Dermis microvascular lymphatic vessel endothelial cell (primary cell): ENCODE measurements at places on chromosomes 7 and 10. TPM values are rescaled to one million over a fixed set of nuclear protein-coding genes. Genes with fewer than 3 reads are reported as not detected.

- DNase-seq, result peak; percentile 40
Observed at GRCh38 chr7:151245360-151246101, 3.0 kb downstream of the SMARCD3 start.

SNCG gene
- total RNA-seq, result 108 and 137 TPM in 2 replicates

- DNase-seq, result no peak
Observed at GRCh38 chr7:7746458-7746857, 28.1 kb upstream of the RPA3 start.

- DNase-seq, result no peak
Observed at GRCh38 chr10:132027423-132027983, 38.2 kb upstream of the JAKMIP3 start.

- peak; percentile 87 for DNase-seq
Observed at GRCh38 chr10:91034494-91035159, 113.7 kb upstream of the ANKRD1 start.

GPR146 gene
- 25.5 and 29.2 TPM in 2 replicates for total RNA-seq

DNA sequence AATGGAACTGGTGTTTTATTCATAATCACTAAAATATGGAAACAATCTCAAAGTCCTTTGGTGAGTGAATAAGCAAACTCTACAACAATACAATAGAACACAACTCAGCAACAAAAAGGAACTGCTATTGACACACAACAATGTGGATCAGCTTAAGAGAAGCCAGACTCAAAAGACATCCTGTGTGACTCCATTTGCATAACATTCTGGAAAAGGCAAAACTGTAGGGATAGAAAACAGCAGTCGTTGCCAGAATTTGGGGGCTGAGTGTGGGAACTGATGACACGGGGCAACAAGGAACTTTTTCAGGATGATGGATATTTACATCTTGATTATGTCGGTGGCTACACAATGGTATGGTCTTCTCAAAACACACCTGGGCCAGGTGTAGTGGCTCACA, 32.4 kb upstream of the SVIL start:
- no peak for DNase-seq

SLC26A4 gene
- 10.4 and 18.2 TPM in 2 replicates for total RNA-seq

PTF1A gene
- not detected in 2 replicates for total RNA-seq

DNA sequence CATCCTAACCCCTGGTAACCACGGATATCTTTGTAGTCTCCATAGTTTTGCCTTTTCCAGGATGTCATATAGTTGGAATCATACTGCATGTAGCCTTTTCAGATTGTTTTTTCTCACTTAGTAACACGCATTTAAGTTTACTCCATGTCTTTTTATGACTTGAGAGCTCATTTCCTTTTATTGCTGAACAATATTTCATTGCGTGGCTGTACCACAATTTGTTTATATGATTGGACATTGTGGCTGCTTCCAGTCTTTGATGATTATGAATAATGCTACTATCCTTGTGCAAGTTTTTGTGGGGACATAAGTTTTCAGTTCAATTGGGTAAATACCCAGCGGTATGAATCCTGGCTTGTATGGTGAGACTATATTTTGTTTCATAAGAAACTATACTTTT, 60.8 kb downstream of the AOAH start:
- no peak for DNase-seq

SLC39A12 gene
- under 0.01 TPM in 1 of 2 replicates, not detected in the other for total RNA-seq

GRCh38 chr10:113335592-113335991, 217.3 kb upstream of the HABP2 start:
- DNase-seq, result peak; percentile 34

DNA sequence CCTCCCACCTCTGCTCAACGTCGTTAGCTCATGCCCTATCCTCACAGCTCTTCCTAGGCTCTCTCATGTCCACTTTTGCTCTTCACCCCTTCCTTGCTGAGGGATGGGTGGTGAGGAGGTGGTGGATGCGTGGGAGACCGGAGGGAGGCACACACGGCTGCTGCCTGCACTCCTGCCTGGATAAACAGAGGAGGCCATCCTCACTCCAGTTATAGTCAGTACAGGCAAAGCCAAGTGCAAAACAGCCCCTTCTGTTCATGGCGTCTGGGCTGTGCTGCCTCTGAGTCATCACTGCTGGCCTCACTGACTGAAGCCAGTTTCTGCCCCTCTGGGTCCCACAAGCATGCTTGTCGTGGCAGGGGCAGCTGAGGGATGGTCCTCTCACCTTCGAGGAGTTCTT, 31.9 kb upstream of the LRRC4 start:
- no peak for DNase-seq

DNA sequence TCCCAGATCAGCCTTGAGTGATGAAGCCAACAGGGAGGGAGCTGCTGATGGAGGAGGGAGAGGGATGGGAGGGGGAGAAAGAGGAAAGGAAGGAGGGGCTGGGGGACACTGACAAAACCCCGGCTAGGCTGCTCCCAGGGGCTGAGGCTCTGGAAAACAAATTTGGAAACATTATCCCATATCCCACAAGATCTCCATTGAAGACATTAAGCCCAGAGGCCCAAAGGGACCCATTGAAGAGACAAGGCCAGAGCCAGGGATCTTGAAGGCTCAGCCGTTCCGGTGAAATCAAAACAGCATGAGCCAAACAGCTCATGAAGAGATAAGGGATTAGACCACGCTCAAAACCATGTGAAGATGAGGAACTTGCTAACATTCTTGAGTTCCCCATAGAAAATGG, 184.3 kb upstream of the ITGB1 start:
- DNase-seq, result no peak

DNA sequence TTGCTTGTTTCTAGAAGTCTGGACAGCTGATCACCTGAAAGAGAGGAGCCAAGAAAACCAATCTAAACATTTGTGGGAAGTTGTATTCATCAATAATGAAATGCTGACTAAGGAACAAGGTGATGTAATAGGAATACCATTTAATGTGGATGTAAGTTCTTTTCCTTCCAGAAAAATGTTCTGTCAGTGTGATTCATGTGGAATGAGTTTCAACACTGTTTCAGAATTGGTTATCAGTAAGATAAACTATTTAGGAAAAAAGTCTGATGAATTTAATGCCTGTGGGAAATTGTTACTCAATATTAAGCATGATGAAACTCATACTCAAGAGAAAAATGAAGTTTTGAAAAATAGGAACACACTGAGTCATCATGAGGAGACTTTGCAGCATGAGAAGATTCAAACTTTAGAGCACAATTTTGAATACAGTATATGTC, 39.8 kb upstream of the ZNF37A start:
- no peak for DNase-seq

CDC14C gene
- under 0.01 TPM in 1 of 2 replicates, not detected in the other for total RNA-seq

CALML3 gene
- not detected in 2 replicates for total RNA-seq

DNA sequence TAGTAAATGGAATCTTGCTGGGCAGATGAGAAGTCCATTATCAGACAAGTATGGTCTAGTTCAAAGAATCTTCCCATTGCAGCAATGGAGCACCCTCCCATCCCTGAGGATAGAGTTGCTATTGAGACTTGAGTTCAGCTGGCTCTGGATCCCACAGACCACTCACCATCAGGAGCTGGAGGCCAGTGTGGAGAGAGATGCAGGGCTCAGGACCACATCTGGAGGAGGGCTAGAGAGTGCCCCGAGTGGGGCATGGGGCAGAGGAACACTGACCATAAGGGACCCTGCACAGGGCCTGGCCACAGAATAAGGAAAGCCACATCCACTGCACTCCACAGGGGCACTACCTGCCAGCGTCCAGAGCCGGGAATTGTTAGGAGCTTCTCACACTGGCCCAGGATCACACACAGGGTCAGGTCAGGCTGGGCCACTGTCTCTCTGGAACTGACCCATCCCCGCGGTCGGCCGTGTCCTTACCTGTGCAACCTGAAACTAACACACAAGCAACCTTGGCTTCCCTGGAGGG, 41.3 kb upstream of the TCERG1L start:
- no peak for DNase-seq

DNA sequence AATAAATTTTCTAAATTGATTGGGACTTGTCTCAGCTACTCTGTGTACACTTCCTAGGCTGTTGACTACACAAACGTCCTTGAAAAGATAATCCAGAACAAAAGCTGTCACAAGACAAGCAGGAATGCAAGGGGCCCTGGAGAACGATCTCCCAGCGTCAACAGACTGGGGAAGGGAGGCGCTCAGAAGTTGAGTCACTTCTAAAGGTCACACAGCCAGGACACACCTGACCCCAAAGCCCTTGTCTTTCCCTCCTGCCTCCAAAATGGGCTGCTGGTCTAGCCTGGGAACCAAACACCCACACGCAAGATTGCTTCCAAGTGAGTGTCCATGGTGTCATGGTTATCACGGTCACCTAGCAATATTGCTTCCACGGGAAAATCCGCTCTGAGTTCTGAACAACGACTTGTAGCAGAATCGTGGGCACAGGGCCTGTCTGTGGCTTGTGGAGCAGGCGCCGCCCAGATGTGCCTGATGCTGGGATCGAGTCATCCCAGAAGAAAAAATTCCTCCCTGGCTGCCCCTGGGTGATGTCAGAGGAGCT, 49.8 kb downstream of the SPOCK2 start:
- no peak for DNase-seq

OR2A42 gene
- total RNA-seq, result not detected in 2 replicates

GRCh38 chr10:69726850-69727249, 74.9 kb upstream of the COL13A1 start:
- no peak for DNase-seq

AIMP2 gene
- total RNA-seq, result 43.9 and 47.5 TPM in 2 replicates

DNA sequence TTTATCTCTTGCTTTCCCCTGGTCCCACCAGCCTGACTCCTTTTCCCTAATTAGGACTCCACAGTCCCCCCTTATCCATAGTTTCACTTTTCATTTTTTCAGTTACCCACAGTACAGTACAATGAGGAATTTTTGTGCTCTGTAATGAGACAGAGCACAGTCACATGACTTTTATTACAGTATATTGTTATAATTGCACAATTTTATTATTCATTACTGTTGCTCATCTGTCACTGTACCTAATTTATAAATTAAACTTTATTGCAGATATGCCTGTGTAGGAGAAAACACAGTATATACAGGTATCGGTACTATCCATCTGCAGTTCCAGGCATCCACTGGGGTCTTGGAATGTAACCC, 125.4 kb downstream of the KCNMA1 start:
- no peak for DNase-seq

- no peak for DNase-seq
Observed at GRCh38 chr10:34292675-34293074, 522.4 kb downstream of the PARD3 start.

GRCh38 chr7:11751807-11752389, 80.1 kb downstream of the THSD7A start:
- no peak for DNase-seq

- DNase-seq, result no peak
Observed at GRCh38 chr7:155459700-155460461, 2.0 kb downstream of the EN2 start.

DNA sequence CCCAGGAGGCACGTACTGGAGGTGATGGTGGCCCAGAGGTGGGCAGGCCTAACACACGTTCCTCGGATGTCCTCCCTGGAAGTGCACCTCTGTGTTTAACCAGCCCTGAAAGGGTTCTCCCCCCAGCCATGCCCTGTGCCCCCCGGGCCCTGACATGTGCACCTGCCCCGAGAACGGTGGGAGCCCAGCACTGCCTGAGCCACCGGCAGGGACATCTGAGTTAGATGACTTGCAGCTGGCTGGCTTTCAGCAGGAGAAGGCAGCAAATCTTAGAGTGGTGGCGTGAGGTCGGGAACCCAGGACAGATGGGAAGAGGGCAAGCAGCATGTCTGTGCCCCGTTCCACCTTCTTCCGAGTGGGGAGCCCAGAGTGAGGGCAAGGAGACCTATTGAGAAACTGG, 291.8 kb downstream of the TCERG1L start:
- no peak for DNase-seq

HSPA12A gene
- 0.38 and 0.77 TPM in 2 replicates for total RNA-seq

GRCh38 chr10:42755028-42755451, 27.6 kb upstream of the BMS1 start:
- no peak for DNase-seq

GRCh38 chr10:17092986-17093803, 36.4 kb downstream of the CUBN start:
- DNase-seq, result no peak

DNA sequence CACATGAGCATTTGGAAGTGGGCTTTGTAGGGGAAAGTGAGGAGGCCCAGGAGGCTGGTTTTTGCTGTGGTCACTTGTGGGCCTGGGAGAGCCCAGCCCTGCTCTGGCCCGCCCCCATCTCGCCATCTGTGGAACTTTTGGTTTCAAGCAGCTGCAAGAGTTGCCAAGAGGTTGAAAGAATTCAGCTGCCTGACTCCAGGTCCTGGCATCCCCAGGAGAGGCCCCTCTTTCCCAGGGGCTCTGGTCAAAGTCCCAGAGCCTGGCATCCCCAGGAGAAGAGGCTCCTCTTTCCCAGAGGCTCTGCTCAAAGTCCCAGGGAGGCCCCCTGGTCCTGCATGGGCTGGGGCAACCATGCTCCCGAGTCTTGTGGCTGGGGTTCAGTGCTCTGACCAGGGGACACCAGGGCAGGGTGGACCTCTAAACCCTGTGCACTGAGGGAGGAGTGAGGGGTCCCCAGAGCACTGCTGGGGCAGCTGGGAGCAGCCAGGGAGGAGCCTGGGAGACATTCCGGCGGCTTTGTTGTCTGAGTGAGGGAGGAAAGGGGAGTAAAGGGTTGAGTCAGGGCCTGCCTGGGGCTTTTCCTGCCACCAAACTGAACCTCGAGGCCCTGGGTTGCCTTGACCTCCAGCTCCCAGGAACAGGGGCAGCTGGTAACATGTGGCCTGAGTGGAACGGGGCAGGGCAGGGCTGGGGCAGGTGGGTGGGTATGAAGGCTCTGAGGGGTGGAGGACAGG, 27.7 kb upstream of the CSGALNACT2 start:
- no peak for DNase-seq

DNA sequence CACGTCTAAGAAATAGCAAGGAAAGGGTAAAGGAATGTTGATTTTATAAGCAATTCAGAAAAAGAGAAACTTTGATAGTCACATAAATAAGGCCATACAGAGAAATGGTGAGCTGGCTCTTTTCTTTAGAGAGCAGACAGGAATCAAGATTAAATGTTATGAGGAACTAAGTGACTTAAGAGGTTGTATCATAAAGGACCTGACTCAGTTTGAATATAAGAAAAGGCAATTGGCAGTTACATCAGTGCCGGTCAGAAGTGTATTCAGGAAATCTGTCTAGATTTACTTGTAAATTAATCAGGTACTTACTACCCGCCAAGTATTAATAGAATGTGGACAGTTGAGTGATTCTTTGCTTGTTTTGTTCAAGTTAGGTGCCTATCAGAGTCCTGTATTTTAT, 2.1 kb downstream of the MRPL32 start:
- DNase-seq, result no peak
